Thoracic aorta (tissue), 2 donors: ENCODE measurements at places on chromosomes 12 and 14.

GRCh38 chr12:27334042-27334720 lies 1.5 kb downstream of the BMAL2 start:
- H3K4me3 ChIP-seq = peak overlapping the region; percentile 76
- no peak overlapping the region for H3K27ac ChIP-seq
- H3K27me3 ChIP-seq = no peaks in the 10 kb centered on the region
- no peak for DNase-seq
- H3K36me3 ChIP-seq = no peaks in the 10 kb centered on the region
- H3K4me1 ChIP-seq = peaks cover 5% of the 10 kb centered on the region

DNA sequence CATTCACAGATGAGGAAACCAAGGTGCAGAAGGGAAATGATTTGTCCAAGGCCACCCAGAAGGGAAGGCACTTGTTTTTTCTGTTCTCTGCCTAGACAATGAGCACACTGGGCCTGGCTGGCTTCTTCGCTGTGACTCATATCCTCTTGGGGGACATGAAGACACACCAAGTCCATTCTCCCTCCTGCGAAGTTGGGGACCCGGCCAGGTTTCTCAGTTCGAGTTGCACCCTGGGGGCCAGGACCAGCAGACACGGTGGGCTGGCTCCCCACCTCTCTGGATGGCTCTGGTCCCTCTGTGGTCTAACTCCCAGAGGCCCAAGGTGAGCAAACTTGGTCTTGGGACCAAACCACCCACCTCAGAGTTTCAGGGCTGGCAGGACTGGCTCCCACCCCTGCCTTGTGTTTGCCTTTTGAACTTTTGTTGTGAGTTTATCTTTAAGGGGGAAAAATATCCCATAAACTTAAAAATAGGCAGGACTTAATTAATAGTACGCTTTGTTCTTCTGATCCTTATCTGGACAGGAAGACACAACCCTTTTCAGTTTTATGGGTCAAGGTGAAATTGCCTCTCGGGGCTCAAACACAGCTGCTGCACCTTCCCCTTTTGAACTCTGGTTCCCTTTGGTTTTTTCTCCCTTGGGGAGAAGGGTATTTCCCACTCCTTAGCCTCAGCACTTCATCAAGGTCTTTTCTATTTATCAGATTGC lies 9.0 kb upstream of the MLEC start:
- H3K36me3 ChIP-seq = no peaks in the 10 kb centered on the region
- H3K27ac ChIP-seq = no peak overlapping the region
- H3K4me1 ChIP-seq = no peaks in the 10 kb centered on the region
- H3K4me3 ChIP-seq = no peak overlapping the region

DNA sequence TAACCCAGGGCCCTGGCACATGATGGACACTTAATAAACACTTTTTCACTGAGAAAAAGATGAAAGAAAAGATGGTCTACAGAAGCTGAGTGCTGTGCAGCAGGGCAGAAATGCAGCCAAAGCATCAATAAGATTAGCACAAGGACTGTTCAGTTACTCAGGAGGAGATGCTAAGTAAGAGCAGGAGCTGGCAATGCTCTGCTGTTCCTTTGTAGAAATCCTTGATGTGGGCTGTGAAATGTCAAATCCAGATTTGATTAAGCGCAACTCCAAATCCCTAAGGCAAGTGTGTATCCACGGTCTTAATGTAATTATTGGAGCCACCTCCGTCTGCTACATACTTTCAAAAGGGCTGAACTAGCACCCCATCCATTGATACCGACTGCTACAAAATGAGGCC lies 151.8 kb upstream of the BTG1 start:
- no peak overlapping the region for H3K4me3 ChIP-seq
- no peaks in the 10 kb centered on the region for H3K27me3 ChIP-seq
- no peaks in the 10 kb centered on the region for H3K4me1 ChIP-seq
- DNase-seq = no peak

DNA sequence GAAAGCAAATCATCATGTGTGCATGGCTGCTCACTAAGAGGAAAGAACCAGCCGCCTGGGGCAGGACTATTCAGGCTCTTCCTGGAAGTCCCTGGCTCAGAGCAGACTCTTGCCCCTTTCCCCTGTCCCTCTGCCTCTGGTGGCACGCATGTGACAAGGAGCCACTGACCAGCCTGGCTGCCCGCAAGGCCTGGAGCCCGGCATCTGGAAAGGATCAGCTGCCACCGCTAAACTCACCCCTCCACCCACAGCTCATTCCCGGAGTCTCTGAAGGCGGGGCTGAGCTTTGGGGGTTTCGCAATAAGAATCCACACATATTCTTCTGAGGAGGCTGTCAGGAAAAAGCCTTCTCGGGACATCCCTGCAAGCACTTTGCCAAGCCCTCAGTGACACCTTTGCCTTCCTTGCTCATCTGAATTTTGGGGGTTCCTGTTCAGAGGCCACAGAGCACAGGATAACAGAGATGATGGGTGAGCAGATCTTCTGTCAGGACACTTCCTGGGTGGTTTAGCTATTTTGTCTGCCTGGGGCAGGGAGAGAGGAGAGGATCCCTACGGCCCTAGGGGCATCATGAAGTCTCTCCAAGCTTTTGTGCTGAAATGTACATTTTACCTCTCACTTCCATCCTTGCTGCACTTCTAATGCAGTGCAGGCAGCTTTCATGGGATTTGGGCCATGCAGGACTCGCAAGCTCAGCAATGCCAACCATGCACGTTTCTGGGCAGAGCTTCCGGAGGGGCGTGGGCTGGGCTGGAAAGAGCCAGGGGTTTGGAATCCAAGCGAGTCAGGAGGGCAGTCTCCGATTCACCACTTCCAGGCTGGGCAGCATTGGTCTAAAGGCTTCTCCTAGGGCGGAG lies 124.8 kb upstream of the MAP1LC3B2 start:
- H3K36me3 ChIP-seq = no peaks in the 10 kb centered on the region
- peak; percentile 85 for DNase-seq
- H3K4me1 ChIP-seq = peaks cover 8% of the 10 kb centered on the region
- no peaks in the 10 kb centered on the region for H3K27me3 ChIP-seq
- peak overlapping the region; percentile 71 for H3K27ac ChIP-seq

DNA sequence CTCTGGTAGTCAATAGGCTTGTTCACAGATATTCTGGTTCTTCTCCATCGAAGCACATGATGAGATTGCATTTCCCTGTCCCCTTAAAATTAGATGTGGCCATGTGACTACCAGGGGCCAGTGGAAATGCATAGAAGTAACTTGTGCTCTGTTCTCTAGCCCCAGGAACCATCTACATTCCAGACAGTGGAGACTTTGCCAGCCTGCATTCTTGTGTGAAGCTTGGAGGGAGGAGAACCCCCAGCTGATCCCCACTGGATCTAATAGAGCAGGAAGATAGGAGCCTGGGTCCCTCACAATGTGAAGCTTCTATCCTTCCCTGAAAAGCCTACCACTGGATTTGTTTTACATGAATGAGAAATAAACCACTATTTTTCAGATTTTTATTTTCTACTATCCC lies 130.1 kb downstream of the KITLG start:
- H3K36me3 ChIP-seq = no peaks in the 10 kb centered on the region
- no peak for DNase-seq
- H3K4me3 ChIP-seq = no peak overlapping the region
- H3K27ac ChIP-seq = no peak overlapping the region
- no peaks in the 10 kb centered on the region for H3K27me3 ChIP-seq

GRCh38 chr14:55802986-55803872 lies 223.2 kb downstream of the KTN1 start:
- DNase-seq = no peak
- H3K4me3 ChIP-seq = no peak overlapping the region
- no peak overlapping the region for H3K27ac ChIP-seq
- peaks cover 11% of the 10 kb centered on the region for H3K4me1 ChIP-seq

DNA sequence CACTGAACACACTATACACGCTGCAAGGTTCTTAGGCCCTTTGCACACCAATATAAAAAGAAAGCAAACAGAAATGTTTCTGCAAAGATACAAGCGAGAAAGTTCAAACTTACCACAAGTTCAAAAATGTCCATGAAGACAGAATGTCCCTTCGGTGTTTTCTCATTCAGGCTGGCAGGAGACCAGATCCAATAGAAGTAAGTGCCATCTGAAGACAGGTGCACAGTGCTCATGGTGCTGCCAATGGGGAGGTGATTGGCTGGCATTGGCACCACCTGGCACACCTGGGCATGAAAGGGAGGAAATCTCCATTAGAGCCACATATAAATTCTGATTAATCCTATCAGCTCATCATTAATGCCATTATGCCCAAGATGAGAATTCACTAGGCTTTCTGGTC lies 76.3 kb downstream of the HECTD4 start:
- no peak overlapping the region for H3K27ac ChIP-seq
- peaks cover 5% of the 10 kb centered on the region for H3K4me1 ChIP-seq
- H3K4me3 ChIP-seq = no peak overlapping the region
- H3K36me3 ChIP-seq = peaks cover 11% of the 10 kb centered on the region
- H3K27me3 ChIP-seq = no peaks in the 10 kb centered on the region

- H3K36me3 ChIP-seq = no peaks in the 10 kb centered on the region
- DNase-seq = no peak
- no peaks in the 10 kb centered on the region for H3K4me1 ChIP-seq
- no peak overlapping the region for H3K4me3 ChIP-seq
- no peaks in the 10 kb centered on the region for H3K27me3 ChIP-seq
These were observed 356.0 kb downstream of the BCL11B start for GRCh38 chr14:98916036-98916435.

- peak overlapping the region; percentile 100 for H3K4me3 ChIP-seq
- peaks cover 30% of the 10 kb centered on the region for H3K4me1 ChIP-seq
- no peak for DNase-seq
- H3K27ac ChIP-seq = no peak overlapping the region
- H3K36me3 ChIP-seq = no peaks in the 10 kb centered on the region
- no peaks in the 10 kb centered on the region for H3K27me3 ChIP-seq
These were observed 1.2 kb downstream of the SNX6 start for GRCh38 chr14:34628681-34629135.
